ENCODE measurements at places on chromosomes 2 and 18.

DNA sequence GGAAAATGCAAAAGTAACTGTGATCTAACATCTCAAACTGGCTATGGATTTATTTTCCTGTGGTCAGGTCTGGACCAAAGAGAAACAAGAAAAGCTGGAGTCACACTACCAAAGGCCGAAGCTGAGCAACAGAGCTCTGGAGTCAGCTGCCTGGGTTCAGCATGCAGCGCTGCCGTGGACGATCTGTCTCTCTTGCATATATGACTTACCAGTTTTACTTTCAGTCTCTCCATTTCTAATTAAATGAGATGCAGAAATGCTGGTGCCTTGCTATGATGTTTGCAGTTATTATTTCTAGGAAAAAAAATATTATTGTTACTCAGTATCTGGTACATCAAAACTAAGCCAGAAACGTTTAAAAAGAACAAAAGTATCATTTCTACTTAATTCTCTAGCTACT lies 813.2 kb downstream of the RNF144A start:
- DNase-seq, result no peak

DNA sequence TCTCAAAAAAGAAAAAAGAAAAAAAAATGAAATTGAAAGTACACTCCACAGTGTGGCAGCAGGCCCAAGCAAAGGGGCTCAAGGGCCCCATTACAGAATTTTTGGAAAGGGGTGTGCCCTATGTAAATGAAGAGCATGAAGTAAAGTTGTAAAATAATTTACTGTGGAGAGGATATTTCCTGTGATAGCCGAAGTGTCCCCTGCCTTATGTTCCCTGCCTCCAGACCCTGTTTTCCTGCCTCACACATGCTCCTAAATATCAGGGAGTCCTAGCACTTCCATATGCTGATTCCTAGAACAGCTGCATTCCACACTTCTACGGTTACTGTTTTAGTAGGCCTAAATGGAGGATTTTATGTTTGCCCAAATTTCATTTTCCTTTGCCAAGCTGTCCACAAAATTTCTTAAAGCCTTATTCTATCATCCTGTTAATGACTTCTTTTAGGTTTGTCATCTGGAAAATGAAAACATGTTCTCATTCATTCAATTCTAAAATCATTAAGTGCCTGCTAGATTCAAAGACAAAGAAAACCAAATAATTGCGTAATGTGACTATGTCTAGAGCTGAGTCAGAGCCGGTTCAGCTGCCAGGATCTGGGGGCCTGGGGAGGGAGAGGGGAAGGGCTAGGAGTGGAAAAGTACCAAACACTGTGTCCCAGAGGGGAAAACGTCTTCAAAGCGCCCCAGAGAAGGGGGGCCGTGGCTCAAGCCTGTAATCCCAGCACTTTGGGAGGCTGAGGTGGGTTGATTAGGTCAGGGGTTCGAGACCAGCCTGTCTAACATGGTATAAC lies 25.9 kb upstream of the IMPA2 start:
- DNase-seq, result peak; percentile 80

DNA sequence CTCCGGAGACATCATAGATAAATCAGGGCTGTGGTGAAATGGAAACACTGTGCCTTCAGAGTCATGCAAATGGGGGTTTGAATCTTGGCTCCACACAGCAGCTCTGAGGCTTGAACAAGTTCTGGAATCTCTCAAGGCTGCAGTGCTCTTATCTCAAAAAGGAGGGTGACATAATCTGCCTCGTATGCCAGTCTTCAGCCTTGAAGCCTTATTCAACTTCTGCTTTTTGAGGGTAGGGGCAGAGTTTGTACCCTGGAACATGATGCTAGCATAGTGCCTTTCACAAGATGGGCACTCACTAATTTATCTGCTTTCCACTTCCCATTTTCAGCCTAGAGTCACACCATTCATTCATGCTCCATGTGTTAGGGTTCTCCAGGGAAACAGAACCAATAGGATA lies 42.3 kb downstream of the GATA6 start:
- no peak for DNase-seq

GRCh38 chr18:56702946-56703345 lies 51.8 kb downstream of the WDR7 start:
- peak; percentile 74 for DNase-seq

DNA sequence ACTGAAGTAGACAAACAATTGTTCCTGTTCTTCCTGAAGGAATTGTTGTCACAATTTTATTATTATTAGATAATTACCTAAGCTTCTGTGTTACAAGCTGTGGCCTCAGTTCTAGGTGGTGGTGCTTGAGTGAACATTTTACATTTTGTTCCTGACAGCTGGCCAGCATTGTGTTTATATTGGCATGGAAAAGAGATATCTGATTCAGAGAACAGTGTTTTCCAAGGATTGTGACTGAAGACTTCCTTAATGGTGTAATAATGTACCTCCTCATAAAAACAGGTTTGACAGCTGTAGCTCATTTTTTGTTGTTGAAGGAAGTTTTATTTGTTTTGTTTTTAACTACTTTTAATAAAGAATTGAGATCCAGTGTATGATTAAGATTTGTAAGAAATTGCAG lies 95.2 kb downstream of the EPB41L5 start:
- DNase-seq, result peak; percentile 83

DNA sequence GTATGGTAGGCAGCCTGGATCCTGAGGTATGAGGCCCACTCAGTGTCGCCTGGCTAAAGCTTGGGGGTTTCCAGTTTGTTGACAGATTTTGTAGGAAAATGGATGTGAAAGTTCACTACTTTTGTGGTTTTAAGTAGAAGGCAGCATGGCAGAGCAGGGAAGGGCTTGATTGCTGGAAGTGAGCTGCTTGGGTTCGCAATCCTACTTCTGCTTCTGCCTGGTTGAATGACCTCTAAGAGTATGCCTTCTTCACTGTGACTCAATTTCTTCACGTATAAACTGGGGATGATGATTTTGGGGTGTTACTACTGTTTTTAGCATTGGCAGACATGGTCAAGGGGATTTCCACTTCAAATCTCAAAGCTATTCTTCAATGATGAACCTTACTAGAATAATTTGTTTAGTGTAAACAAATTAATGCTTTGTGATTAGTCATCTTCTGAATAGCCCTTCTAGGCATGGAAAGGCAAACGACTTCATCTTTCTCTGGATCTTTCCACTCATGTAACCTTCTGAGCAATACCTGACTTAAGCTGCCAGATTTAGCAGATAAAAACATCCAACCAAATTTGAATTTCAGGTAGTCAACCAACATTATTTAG lies 13.2 kb downstream of the BMP10 start:
- DNase-seq, result no peak

GRCh38 chr2:75047992-75048625 lies 89.7 kb downstream of the POLE4 start:
- peak; percentile 59 for DNase-seq

- no peak for DNase-seq
These were observed 8.4 kb downstream of the PHLPP1 start for GRCh38 chr18:62723666-62724281.

DNA sequence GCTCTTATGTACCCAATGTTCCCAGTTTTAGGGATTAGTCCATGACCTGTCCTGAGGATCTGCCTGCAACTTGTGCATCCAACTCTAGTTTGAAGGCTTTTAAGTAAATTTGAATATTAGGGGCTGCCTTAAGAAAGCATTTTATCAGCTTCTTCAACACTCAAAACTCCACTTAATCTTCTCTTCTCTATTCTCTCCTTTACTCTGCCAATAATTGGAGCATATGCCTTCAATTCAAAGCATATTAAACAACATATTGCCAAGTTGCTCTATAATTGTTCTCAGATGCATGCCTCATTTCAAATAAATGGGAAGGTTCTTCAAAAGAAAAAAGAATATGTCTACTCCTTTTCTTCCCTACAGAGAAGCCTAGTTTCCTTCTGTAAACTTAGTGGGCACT lies 84.8 kb upstream of the NCKAP5 start:
- no peak for DNase-seq

DNA sequence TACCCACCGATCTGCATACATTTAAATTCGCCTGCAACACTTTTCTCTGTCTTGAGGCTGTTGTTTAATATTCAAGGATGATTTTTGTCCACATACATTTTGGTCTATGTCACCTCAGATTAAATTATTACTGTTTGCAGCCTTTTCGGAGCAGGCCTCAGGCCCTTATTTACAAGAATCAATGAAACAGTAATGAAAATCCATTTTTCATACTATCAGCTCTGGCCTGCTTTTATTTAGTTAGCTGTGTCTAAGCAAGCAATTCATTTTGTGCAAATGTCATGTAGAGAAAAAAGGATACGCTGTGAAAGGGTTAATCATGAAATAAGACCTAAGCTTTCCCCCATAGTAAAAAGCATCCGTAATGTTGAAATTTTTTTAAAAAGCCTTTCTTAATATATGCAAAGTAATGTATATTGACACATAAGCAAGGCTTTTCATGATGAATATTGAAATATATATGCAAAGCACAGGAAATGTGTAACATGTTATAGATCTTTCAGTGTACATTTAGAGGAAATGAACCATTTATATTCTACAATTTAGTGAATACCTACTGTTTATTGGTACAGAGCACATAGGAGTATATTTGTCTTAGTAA lies 1135.3 kb upstream of the ZEB2 start:
- no peak for DNase-seq

DNA sequence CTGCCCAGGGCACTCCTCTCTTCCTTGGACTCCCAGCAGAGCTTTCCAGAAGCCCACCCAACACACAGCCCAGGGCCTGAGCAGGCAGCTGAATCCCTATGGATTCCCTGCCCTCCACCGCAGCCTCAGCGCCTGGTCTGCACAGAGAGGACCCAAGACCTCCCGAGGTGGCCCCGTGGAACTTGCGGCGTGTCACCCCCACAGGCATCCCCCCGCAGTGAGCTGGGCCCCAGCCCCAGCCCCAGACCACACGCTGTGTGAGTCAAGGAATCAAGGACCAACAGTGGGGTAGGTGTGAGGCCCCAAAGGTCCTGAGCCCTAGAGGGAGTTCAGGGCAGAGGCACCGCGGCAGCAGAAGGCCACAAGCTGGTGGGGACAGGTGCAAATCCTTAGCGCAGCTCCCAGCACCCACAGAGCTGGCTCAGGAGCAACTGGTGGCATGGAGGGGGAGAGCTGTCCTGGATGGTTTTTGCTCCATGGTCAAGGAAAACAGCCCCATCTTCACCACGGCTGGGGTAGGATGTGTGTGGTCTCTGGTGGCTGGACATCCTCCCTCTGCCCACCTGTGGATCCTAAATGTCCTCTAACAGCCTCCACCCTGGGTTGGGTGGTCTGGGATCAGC lies 8.5 kb downstream of the HS6ST1 start:
- no peak for DNase-seq

DNA sequence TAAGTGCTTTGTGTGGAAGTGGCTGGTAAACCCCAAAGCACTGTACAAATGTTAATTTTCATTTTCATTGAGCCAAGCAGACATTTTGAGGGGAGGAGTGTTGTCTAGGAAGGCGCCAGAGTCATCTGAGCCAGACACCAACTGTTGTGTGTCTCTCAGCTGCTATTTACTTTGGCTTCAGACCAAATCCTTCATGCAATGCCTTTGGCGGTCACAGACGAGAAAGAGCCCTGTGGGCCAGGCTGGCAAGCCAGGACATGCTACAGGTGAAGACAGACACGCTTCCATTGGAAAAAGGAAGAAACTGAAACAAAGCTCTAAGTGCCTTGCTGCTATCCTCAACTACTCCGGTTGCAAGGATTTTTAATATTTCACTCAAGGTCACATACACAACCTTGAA lies 115.4 kb upstream of the CDC42EP3 start:
- DNase-seq, result no peak

DNA sequence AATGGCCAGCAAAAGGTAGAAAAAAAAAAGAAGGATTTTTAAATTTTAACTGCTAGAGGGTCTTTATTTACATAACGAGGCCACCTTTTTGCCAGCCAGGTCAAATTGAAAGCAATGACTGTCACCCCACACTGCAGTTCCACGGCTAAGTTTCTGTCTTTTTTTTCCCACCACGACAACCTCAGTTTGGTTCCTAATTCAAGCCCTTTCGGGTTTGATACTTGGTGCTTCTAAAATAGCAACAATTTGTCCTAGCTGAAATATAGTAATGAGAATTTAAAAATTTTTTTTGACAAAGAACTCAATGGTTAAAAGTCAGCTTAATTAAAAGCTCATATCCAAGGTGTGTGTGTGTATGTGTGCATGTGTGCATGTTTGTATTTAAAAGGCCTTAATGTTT lies 16.4 kb upstream of the NMS start:
- DNase-seq, result no peak

DNA sequence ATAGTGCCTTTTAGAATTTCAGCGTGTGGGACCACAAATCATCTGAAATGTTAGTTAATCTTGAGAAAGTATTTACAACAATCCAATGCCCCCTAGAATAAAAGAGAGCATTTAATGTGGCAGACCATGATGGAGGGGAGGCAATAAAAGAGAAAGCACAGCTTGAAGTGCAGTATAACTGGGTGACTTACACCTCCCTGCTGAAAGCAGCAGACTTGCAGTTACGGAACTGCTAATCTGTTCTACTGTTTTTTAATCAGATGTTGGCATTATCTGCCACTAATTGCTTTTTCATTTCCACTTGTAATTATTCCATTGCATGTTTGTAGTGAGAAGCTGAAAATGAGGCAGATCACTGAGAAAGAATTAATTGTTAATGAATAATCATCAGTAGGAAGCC lies 130.5 kb upstream of the ITGA4 start:
- DNase-seq, result no peak

GRCh38 chr18:27213123-27213717 lies 28.1 kb upstream of the CHST9 start:
- DNase-seq, result no peak

DNA sequence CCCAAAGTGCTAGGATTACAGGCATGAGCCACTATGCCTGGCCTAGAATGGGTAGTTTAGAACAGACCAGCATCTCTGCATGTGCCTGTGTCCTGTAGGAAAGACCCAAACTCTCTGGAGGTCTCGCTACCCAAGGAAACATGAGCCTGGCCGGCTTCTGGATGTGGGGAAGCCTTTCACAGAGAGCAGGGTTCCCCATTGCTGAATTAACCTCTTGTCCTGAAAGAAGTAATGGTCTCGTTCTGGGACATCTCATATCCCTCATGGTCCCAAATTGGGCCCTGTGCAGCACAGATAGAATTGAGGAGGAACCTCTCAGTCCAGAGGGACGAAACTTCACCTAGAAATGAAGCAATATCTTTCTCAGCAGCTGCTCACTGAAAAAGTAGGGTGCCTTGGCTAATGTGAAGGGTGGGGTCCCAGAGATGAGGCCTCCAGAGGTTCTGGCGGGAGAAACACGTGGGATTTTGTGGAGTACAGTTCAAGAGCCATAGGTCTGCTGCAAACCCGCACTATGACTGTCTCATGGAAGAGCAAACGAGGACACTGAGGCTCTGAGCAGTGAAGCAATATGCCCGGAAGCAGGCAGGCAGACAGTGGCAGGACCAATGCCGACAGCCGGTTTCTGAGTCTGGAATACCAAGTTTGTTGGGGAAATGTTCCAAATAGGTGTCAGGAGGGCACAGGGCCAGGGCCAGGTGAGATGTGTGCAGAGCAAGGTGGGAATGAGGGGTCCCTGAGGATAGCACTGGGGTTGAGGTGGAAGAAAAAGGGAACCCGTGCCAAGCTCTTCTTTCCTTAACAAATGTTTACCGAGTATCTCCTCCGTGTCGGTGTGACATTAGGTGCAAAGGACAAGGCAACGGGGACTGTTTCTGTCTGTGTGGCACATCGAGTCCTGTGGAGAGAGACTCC lies 121.0 kb upstream of the TWIST2 start:
- no peak for DNase-seq

GRCh38 chr2:1823187-1824169 lies 79.2 kb upstream of the PXDN start:
- DNase-seq, result no peak
